ENCODE measurements at places on chromosomes 13 and 19. TPM values are rescaled to one million over a fixed set of nuclear protein-coding genes. Genes with fewer than 3 reads are reported as not detected.

Gene LPAR6
- total RNA-seq: 3.9 TPM

Gene RFPL4A
- total RNA-seq: not detected

Gene ELANE
- not detected for total RNA-seq

Gene CCNA1
- total RNA-seq: 12.9 TPM

All from motor neuron (in vitro differentiated cells).